CD4-positive, alpha-beta memory T cell (primary cell): ENCODE measurements at places on chromosomes 6 and 20.

DNA sequence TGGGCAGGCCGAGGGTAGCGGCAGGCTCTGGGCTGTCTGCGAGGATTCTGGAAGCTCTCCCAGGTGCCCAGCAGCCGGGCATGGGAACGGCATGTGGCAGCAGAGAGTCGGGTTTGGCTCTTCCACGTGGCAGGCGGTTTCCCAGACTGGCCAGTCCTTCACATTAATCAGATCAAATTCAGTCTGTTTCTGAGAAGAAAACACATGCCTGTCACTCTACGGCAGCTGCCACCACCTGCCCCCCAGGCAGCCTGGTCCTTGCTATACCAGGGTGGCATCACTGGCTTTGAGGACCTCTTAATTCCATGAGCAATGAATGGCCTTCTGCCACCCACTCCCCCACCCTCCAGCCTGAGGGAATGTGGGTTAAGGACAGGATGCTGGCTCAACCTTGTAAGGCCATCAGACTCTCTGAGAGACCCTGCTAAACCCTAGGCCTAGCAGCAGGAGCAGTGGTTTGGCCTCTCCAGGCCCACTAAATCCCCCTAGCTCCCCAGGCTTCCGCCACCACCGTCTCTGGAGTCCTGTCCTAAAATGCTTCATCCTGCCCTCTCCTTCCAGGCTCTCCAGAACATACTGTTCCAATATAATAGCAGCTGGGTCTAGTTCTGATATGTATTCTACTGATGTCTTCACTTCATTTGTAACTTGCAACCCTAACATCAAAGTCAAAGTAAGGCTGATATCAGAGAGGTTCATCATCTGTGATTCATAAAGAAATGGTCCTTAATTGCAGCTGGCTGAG is 47.8 kb downstream of the PLCG1 start:
- DNase-seq, result no peak

GRCh38 chr6:126447367-126447766 is 107.5 kb downstream of the CENPW start:
- DNase-seq, result no peak

GRCh38 chr6:30325150-30325872 is 1.4 kb upstream of the TRIM39 start:
- DNase-seq, result peak; percentile 95

DNA sequence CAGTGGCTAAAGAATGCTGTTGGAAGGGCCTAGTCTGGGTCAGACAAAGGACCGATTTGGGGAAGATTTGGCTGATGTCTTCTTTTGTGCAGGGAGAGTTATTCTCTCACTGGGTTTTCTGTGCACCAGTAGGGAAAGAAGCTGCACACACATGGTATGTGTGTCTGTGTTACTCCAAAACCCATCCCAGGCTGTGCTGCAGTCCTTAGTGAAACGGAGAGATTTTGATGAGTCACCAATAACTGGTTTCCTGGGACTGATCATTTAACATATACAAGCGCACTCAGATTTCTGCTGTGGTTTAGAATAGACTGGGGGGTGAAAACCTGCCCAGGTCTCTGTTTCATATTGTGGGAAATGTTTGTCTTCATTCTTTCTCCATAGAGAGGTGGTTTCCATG is 1049.8 kb downstream of the KIF16B start:
- DNase-seq, result no peak

GRCh38 chr6:123489589-123489988 is 147.2 kb downstream of the TRDN start:
- no peak for DNase-seq

DNA sequence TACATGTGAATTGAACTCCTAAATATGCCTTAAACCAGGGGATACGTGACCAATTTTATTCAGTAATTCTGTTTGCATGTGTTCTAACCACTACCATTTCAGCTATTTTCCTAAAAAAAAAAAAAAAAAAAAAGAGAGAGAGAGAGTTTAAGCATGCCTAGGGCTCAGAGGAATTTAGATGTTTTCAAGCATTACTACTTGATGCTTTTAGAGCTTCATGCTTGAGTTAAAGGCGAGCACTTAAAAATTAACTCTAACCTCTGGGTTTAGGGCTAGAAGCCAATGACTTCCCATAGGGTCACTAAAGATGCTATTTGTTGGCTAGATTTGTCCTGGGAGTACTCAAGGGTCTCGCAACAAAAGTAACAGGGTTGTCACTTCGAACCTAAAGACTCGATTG is 217.7 kb downstream of the ATXN1 start:
- DNase-seq, result no peak

GRCh38 chr6:3327403-3327802 is 68.7 kb downstream of the PSMG4 start:
- DNase-seq, result no peak
